ENCODE measurements at places on chromosomes 1 and 21.
A peak's percentile ranks its signal among the peaks of the same experiment; 100 is the strongest.

DNA sequence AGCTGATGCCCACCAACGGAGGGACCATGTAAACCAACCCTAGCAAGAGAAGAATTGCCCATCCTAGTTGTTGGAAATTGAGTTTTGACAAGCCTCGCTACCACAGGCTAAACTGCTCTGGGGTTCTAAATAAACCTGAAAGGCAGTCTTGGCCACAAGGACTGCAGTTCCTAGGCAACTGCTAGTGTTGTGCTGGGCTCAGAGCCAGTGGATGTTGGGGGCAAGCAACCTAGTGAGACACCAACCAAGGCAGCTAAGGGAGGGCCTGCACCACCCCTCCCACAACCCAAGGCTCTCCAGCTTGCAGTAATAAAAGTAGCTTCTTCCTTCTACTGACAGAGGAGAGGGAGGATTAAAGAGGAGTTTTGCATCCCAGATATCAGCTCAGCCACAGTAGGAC, 102.4 kb upstream of the PKN2 start:
- H3K4me1 ChIP-seq, result no peaks in the 10 kb centered on the region
- H3K27ac ChIP-seq, result no peak overlapping the region
- H3K36me3 ChIP-seq, result no peaks in the 10 kb centered on the region
- DNase-seq, result no peak
- no peak overlapping the region for H3K4me3 ChIP-seq

DNA sequence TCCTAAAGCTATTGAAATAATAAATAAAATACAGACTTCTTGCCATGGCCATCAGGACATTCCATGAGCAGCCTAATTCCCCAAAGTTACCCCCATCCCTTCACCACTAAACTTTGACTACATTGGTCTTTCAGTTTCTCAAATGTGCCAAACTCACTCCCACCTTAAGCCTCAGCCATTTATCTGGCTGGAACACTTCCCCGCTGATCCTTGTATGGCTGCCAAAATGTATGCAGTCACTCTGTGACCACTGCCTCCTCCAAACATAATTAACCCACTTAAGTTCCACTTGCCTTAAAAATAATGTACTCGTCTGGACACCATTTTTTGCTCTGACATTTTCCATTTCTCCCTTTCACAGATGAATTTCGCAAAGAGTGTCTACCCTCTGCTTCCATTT, 407.4 kb downstream of the NTNG1 start:
- no peak overlapping the region for H3K27ac ChIP-seq
- no peak overlapping the region for H3K4me3 ChIP-seq
- no peaks in the 10 kb centered on the region for H3K27me3 ChIP-seq
- no peaks in the 10 kb centered on the region for H3K4me1 ChIP-seq

GRCh38 chr1:23792151-23792945, 1.4 kb downstream of the LYPLA2 start:
- no peaks in the 10 kb centered on the region for H3K27me3 ChIP-seq
- peaks cover 10% of the 10 kb centered on the region for H3K36me3 ChIP-seq
- peak overlapping the region; percentile 93 for H3K27ac ChIP-seq
- no peak for DNase-seq
- peak overlapping the region; percentile 100 for H3K4me3 ChIP-seq

DNA sequence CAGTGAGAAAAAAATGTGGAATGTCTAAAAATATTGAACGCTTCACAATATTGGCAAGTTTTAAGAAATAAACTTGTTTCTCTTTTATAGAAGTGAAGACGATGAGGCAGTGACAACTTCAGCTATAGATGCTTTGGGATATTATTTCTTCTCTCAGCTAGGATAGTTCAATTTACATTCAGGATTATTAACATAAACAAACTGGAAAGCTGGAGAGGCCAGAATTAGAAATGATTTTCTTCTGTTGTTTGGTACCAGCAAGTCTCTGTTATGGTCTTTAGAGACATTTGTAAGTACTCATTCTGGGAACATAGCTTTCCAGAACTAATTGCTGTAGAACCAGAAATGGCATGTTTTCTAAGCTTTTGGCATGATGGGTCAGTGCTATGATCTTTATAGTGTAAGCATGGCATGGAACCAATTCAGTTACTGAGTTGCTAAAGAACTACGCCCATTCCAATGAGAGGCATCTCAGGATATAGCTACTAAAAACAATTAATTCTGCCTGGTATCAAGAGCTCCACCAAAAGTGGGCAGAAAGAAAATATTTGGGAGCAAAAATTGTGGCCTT, 599.5 kb upstream of the B3GALT2 start:
- H3K27me3 ChIP-seq, result no peaks in the 10 kb centered on the region
- DNase-seq, result no peak
- H3K36me3 ChIP-seq, result no peaks in the 10 kb centered on the region

DNA sequence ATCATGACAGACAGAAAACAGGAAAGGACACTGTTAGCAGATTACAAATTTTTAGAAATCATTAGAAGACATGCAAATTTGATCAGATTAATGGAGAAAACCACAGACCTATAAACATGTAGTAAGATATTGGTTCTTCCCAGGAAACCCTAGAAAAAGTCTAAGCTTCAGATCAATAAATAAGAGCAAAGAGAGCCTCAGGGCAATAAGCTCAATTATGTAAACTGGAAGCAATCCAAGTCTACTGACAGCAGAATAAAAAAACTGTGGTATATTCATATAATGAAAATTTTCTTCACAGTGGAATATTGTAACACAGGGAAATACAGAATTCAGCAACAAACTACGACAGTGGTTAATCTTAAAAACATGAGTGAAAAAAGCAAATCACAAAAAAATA, 36.3 kb downstream of the NRDC start:
- H3K27me3 ChIP-seq, result no peaks in the 10 kb centered on the region
- DNase-seq, result no peak
- no peak overlapping the region for H3K27ac ChIP-seq
- no peak overlapping the region for H3K4me3 ChIP-seq
- H3K4me1 ChIP-seq, result peaks cover 17% of the 10 kb centered on the region

Data from progenitor cell of endocrine pancreas (in vitro differentiated cells).